ENCODE measurements at places on chromosomes 7 and 10.

- no peak for DNase-seq
Observed at GRCh38 chr10:132676193-132676891, 109.6 kb downstream of the NKX6-2 start.

GRCh38 chr10:18619016-18619415 is 32.4 kb downstream of the NSUN6 start:
- DNase-seq: no peak

DNA sequence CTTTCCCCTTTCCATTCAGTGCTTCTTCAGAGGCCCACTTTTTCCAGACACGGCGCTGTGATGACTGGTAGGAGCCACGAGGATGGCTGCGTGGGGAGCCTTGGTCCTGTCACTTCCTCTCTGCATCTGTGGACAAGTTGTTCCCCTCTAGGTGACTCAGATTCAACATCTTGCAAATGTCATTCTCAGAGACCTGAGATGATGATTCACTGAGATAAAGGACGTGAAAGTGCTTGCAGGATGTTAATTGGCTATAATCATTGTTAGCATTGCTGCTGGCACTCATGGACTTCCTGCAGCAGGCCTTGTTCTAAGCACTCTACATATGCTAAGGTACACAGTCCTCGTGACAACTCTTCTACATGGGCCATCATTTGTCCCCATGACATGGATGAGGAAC is 489.8 kb upstream of the ZMIZ1 start:
- DNase-seq: no peak

- no peak for DNase-seq
Observed at GRCh38 chr7:20798081-20798693, 11.5 kb upstream of the SP8 start.

GRCh38 chr10:15719049-15719898 is 448 bp downstream of the ITGA8 start:
- DNase-seq: no peak

- no peak for DNase-seq
Observed at GRCh38 chr10:71216751-71217265, 4.4 kb downstream of the UNC5B start.

- DNase-seq: no peak
Observed at GRCh38 chr7:46848944-46849343, 733.0 kb downstream of the TNS3 start.

DNA sequence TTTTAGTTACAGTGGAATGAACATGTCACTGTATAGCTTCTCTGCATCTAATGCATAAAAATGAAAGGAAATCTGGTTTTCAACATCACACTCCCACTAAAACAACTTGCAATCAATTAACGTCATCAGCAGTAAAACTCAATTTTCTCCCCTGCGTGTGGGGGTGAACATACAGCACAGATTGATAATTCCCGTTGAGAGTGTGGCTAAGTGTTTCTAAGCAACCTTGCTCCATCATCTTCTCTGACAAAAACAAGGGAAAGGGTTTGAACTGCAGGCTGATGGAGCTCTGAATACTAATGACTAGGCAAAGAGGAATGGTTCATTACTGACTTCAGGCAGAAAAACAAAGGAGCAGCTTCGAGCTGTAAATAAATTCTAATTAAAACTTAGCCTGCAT is 238.3 kb downstream of the PARD3 start:
- DNase-seq: no peak

DNA sequence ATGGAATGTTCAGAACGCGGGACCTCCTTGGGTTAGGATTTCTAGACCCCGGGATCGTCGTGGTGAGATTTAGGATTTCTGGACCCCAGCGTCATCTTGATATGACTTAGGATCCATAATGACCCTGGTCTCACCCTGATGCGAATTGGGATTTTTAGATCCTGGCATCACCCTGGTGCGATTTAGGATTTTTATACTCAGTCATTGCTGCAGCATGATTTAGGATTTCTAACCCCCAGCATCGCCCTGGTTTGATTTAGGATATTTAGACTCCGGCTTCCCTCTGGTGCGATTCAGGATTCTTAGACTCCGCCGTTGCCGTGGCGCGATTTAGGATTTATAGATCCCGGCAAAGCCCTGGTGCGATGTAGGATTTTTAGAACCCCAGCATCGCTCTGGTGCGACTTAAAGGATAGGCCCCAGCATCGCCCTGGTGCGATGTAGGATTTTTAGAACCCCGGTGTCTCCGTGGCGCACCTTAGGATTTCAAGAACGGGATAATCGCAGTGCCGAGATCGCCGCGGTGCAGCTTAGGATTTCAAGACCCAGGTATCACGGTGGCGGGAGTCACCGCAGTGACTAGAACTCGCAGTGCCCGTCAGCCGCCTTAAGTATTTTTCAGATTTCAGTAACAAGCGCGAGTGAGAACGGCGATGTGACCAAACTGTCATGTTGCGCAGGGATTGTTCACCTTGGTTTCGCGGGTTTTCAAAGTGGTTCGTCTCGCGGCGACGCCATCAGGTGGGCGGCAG is 814 bp downstream of the MEST start:
- DNase-seq: no peak

GRCh38 chr10:70543911-70544310 is 58.6 kb downstream of the PRF1 start:
- no peak for DNase-seq

GRCh38 chr10:63384001-63384400 is 81.8 kb downstream of the JMJD1C start:
- DNase-seq: no peak

DNA sequence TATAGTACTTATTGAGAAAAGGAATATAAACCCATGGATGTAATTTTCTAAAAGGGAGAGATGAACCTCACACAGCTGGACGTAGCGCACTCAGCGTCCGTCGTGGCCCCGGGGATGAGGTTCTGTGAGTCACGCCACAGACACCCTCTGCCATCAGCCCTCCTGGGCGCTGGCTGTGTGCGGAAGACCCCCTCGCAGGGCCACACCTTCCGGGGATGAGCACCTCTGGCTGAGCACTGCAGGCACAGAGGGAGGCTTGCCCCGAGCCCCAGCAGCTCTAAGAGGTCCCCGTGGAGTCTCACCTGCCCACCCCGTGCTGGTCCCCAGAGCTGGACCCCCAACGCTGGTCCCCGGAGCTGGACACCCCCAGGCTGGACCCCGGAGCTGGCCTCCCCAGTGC is 215.8 kb downstream of the PTPRN2 start:
- no peak for DNase-seq

DNA sequence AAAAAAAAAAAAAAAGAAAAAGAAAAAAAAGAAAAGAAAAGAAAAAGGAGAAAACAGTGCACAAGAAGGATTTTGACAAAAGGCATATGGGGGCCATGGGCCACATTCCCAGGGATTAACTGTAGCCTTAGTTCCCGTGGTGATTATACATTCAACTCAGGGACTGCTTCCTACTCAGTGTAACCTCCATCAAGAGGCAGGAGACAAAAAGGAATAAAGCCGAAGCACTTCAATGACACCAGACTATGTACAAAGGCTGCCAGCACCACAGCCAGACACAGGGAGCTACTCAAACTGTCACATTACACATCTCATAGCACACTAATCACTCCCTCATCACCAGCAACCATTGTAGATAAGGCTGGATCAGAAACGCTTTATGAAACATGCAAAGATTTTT is 5.1 kb upstream of the PMPCB start:
- no peak for DNase-seq

- DNase-seq: no peak
Observed at GRCh38 chr7:151395036-151395367, 14.8 kb downstream of the WDR86 start.

- DNase-seq: no peak
Observed at GRCh38 chr7:141436575-141437075, 114.6 kb upstream of the AGK start.

DNA sequence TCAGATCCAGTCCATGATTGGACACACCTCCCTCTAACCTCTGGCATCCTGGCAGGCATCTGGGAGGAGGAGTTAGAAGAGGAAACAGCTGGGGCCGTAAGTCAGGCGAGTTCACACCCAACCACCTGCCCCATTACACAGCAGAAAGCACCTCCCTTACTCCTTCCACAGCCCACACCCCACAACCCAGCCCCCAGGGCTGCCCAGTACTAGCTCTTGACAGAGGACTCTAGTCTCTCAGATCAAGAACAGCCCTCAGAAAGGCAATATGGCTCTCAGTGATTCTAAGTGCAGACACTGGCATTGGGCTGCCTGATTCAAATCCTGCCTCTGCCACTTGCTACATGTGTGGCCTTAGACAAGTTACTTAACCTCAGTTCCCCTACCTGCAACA is 34.1 kb downstream of the KCNMA1 start:
- DNase-seq: peak; percentile 29

GRCh38 chr10:119872610-119872859 is at the start of gene MCMBP:
Gene MCMBP, minus strand, starts transcription at chr10:119872843. Its CDS starts 259 bp downstream, at chr10:119872584.
- no peak for DNase-seq

- no peak for DNase-seq
Observed at GRCh38 chr10:109886037-109886780, 37.1 kb downstream of the XPNPEP1 start.

DNA sequence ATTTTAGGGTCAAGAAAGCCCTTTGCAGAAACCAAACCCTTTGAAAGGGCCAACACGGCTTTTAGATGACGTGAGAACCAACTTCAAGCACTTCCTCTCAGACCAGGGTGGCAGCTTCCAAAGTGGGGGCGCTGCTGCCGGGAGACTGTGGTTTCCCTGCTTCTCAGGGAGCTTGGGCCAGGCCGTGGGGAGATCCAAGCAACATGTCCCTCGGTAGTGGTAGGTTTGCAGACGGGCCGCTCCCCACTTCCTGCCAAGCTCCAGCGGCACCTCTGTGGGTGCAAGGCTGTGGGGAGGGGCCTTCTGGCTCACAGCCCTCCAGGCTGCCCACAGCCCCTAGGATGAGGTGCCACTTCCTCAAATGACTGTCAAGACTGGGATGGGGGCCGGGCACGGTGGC is 132.4 kb downstream of the FAM53B start:
- DNase-seq: no peak

DNA sequence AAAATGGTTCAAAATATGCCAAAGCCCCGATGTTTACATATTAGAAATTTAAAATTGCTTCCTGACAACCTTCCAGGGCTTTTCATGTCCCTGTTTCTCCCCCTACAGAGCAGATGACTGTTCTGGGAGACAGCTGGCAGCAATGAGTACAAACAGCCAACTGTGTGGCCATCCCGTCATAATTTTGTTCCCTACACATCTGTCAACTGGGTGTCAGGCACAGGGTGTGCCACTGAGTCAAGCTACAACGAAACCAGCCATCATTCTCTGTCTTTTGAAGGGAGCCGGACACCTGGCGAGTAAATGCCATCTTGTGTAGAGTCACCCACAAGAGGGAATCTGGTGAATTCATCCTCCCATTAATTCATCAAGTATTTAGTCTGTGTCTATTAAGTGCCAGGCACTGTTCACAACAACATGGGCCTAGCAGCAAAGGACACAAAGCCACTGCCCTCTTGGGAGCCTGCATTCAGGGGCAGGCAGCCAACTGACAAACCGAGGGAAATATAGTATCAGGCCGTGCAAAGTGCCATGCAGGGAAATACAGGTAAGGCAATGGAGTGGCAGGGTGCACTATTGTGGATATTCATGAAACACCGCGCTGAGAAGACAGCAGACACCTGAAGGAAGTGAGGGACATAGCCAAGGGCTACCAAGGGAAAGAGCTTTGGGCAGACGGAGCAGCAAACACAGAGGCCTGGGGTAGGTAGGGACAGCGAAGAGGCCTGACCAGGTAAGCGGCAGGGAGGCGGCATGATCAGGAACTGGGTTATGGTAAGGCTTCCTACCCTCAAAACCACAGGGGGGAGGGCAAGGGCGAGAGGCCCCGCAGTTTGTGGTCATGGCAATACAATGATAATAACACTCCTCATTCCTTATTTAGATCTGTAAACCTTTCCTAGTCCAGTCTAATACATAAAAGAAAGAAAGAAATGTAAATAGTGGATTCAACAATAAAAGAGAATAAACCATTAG is 213.6 kb downstream of the FAM107B start:
- DNase-seq: no peak

GRCh38 chr10:63267414-63268148 is 134.5 kb downstream of the NRBF2 start:
- DNase-seq: peak; percentile 35

- DNase-seq: no peak
Observed at GRCh38 chr10:11156480-11156879, 138.8 kb downstream of the CELF2 start.

GRCh38 chr7:7970531-7971307 is 2.1 kb downstream of the GLCCI1 start:
- peak; percentile 49 for DNase-seq

- DNase-seq: no peak
Observed at GRCh38 chr10:49117376-49118070, 2.2 kb upstream of the VSTM4 start.

DNA sequence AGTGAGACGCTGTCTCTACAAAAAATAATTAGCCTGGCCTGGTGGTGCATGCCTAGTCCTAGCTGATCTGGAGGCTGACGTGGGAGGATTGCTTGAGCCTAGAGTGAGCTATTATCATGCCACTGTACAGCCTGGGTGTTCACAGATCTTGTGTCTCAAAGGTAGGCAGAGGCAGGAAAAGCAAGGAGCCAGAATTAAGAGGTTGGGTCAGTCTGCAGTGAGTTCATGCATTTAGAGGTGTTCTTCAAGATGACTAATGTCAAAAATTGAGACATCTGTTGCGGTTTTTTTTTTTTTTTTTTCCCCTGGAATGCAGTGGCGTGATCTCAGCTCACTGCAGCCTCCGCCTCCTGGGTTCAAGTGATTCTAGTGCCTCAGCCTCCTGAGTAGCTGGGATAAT is 5.4 kb downstream of the PPIA start:
- DNase-seq: no peak

DNA sequence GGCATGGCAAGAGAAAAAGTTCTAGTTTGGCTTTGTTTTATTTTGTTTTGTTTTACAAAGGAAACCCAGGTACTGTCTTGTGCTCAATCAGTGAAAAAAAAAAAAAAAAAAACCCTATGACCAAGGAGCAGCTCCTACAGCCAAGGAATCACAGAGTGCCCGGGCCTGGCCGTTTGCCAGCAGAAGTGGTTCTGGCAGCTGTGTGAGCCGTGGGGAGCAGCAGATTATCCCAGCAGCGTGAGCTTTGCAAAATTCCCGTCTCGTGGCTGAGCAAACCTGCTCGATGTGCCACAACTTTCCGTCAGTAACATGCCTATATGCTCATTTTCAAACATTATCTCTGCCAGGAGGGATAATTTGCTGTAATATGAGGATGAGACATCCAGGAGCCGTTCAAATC is 293.7 kb downstream of the POU6F2 start:
- peak; percentile 91 for DNase-seq

GRCh38 chr7:112556633-112557032 is 75.8 kb downstream of the LSMEM1 start:
- DNase-seq: no peak

DNA sequence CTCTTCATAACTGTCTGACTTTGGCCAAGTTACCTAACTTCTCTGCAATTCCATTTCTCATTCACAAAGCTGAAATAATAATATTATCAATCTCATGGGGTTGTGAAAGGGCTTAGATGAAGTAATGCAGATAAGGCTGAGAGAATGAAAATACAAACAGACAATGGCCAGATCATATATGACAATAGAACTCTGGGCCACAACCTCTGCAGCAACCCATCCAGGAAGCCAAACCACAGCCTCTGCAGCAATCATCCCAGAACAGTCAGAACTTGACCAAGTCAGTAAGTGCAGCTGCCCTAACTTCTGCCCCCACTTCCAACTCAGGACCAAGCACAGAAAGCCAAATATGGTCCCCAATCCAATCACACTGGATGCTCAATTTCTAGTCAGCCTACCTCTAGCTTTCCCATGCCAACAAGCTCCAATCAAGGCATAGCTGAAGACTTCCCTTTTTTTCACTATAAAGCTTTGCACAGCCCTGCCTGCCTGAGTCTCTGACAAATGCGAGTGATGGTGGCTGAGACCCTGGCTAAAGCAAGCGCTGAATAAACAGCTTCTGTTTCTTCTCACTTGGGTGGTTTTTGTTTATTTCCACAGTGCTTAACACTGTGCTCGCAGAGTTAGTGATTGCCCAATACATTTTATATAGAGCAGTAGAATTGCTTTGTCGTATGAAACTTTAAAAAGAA is 34.8 kb upstream of the TNPO3 start:
- no peak for DNase-seq

Data from DMS 273 treated with DMSO at 0.1 percent for 48 hours (cell line).